NCI-H1417 treated with DMSO at 0.1 percent for 48 hours (cell line): ENCODE measurements at places on chromosomes 12 and 14.

GRCh38 chr12:120413901-120414695, 23.8 kb upstream of the COX6A1 start:
- DNase-seq, result no peak

- no peak for DNase-seq
Measured at GRCh38 chr12:67469666-67470065, 178.9 kb upstream of the DYRK2 start.

GRCh38 chr14:104171029-104171697, 32.8 kb downstream of the KIF26A start:
- DNase-seq, result no peak

DNA sequence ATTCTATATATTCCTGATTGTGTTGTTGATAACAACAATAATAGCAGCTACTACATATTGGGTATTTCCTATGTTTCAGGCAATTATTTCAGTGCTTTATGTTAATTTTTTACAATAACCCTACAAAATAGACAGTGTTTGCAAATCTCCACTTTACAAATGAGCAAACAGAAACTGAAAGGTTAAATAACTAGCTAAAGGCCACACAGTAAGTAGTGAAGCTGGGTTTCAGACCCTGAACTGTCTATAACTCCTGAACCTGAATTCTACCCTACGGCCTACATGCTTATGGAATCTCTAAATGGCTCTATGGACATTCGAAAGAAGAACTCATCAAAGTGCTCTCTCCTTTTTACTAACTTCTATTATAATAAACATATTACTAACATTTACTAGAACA, 19.7 kb upstream of the NUDT4 start:
- DNase-seq, result no peak

DNA sequence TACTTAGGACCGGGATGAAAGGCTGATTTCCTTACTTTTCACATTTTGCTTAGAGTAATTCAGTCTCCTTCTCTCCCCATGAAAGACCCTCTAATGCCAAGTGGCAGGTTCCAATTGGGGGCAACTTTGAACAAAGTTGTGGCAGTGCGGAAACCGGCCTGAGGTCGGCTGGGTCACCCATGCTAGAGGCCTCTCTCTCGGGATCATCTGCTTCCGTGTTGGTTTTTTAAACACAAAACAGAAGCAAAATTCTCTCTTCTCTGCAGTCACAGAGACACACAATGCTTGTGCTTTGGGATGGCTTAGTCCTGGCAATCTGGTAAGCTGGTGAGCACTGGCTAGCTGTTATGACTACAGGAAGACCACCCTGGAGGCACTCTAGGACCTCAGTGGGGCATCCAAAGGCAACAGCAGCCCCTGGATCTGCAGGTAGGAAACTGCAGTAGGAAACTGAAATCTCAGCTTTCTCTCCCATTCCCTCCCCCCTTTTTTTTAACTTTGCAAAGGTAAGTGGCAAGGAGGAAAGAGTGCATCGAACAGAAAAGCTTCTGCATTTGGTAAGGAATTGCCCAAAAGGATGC, 102.1 kb downstream of the BCL11B start:
- DNase-seq, result no peak

DNA sequence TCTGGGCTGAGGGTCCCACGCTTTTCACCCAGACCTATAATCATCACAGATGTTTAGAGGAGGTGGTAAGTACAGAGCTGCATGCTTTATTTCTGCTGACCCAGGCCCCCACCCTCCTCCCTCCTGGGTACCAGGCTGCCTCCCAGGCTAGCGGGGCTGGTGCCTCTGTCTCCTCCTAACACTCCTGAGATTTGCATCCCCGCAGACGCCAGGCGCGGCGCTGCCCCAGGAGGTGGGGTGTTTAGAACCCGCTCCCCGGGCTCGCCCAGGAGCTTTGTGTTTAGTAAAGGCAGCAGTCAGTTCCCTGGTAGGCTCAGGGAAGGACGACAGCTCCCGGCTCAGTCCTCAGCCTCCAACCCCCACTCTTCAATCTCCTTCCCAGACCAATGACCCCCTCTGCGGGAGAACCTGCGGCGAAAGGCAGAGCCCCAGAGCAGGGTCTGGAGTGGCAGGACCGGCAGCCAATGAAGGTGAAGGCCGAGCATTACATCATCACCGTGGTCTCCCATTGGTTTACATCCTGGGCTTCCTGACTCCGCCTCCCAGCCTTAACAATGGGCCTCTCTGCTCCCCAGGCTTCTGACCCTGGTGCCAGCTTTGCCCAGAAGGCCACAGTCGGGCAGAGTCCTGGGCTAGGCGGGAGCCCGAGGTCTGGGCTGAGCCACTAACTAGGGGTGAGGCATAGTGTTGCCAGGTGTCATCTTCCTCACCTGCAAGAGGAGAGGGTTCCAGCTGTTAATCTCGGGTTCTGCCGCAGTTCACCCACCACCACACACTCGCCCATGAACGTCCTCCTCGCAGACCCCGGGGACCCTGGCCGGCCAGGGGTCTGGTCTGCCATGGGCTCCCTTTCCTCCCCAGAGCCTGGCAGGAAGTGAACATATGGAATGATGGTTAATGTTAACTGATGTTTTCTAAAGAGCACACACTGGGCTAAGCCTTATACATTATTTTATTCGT, 57.5 kb downstream of the CALM1 start:
- no peak for DNase-seq
